ENCODE measurements at places on chromosomes 4 and X.

- DNase-seq, result no peak
Measured at GRCh38 chrX:19388741-19389140, 45.0 kb downstream of the PDHA1 start.

GRCh38 chrX:104968241-104968640 lies 252.3 kb downstream of the TEX13A start:
- no peak for DNase-seq

DNA sequence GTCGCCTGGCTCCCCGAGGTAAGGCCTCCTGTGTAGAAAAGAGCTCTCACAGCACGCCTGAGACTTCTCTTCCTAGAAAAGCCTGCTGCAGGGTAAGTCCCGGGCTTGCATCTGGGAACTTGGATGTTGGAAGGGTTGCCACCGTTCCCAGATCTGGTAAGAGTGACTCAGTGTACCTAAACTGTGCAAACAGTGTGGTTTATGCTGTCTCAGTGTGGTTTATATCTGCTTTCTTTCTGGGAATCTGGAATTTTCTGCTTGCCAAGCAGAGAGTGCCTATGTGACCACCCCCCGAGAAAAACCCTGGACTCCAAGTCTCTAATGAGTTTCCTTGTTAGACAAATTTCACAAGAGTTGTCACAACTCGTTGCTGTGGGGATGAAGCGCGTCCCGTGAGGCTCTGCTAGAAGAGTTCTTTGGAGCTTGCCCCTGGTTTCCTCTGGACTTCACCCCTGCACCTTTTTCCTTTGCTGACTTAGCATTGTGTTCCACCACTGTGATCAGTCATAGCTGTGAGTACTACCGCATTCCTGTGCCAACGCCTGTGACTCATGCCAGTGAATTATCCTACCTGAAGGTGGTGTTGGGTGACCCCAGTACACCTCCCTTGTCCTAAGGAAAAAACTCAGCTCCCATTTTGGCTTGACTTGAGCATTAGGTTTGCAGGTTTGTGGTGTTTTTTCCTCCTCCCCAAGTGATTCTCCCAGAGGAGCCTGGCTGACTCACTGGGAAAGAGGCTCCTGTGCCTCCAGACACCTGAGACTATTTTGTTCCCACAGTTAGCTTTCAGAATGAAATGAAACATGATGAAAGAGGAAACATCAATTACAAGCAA lies 14.5 kb downstream of the SLC2A9 start:
- DNase-seq, result no peak

- DNase-seq, result no peak
Measured at GRCh38 chr4:1842339-1842895, 13.5 kb downstream of the LETM1 start.

- no peak for DNase-seq
Measured at GRCh38 chr4:56148428-56148827, 199.7 kb downstream of the CEP135 start.

- DNase-seq, result no peak
Measured at GRCh38 chr4:147760176-147760575, 28.3 kb downstream of the ARHGAP10 start.

DNA sequence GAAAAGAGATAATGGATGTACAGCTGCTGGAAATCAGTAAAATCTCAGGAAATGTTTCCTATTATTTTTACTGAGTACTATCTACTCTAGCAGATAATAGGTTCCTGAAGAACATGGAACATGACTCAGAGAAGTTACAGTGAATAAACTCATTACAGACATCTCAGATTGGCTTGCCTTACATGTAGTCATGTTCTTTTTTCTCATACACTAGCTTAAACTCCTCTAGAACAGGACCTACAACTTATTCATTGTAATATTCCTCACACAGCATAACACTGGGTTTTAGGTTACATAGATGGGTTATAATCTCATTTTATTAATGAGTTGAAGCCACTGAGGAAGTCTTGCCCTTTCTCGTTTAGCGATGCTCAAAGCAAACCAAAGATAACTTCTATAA lies 86.9 kb upstream of the BMP2K start:
- DNase-seq, result no peak

GRCh38 chrX:121782976-121783375 lies 735.6 kb downstream of the GLUD2 start:
- no peak for DNase-seq

- no peak for DNase-seq
Measured at GRCh38 chr4:35970366-35970960, 273.9 kb downstream of the ARAP2 start.

All from AG08396 (cell line).